Renal cortical epithelial cell (primary cell): ENCODE measurements at places on chromosomes 7 and 10.
A peak's percentile ranks its signal among the peaks of the same experiment; 100 is the strongest.

GRCh38 chr7:6622134-6622710, 6.8 kb downstream of the ZNF853 start:
- DNase-seq = no peak

DNA sequence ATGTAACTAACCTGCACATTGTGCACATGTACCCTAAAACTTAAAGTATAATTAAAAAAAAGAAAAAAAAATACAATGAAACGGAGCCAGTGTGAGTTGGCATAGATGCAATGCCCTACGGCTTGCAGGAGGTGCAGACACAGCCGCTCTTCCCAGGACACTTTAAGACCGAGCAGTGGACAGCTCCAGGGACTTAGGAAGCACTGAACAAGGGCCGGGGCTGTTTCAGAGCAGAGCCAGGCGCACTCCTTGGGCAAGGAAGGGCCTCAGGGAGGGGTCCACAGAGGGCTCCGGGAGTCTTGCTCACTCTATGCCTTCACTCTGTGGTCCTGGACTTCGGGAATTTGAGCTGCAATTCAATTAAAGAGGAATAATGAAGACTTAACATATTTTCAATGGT, 355.3 kb downstream of the TCERG1L start:
- no peak for DNase-seq

DNA sequence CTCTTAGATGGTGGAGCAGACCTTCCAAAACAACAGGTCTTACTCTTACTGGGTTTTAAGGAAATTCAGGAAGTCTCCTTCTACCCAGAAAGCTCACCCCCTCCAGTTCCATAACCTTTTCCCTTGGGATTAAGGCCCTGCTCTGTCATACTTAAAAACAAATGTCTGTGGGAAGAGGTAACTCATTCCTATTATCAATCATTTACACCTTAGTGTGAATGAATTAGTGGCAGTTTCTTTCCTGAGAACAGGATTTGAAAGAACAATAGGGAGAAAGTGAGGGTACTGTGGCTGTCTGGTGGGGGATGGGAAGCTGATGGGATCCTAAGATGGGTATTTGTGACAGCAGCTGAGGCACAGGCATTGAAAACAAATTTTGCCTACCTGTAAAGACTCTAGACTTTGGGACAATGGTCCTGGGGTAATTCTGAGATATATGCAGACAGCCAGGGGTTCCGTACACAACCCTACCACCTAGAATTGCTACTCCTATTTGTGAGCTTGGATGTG, 22.2 kb upstream of the PDLIM1 start:
- peak; percentile 74 for DNase-seq

GRCh38 chr7:141193066-141193465, 119.2 kb downstream of the TMEM178B start:
- DNase-seq = no peak
